ENCODE measurements at places on chromosomes 3 and 15.

DNA sequence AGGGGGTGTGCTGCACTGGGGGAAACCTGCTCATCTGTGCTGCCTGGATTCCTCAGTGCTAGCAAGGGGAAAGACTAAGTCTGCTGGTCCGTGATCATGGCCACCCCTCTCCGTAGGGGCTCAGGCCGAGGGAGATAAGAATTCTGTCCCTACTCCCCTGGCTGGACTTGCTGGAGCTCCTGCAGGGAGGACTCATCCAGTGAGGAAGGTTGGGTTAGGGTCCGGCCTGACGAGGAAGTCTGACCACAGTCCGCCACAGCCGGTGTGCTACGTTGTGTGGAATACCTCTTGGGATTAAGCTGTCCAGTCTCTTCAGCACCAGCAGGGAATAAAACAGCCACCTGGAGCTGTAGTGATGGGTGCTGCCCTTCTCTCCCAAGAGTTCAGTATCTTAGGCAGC lies 1309.1 kb upstream of the CADM2 start:
- DNase-seq: no peak

- DNase-seq: peak; percentile 34
Observed at GRCh38 chr3:140942221-140943104, 827 bp downstream of the SLC25A36 start.

GRCh38 chr3:76976996-76977395 lies 62.9 kb upstream of the ROBO2 start:
- no peak for DNase-seq

- DNase-seq: no peak
Observed at GRCh38 chr3:183583331-183584245, 28.1 kb upstream of the KLHL6 start.

DNA sequence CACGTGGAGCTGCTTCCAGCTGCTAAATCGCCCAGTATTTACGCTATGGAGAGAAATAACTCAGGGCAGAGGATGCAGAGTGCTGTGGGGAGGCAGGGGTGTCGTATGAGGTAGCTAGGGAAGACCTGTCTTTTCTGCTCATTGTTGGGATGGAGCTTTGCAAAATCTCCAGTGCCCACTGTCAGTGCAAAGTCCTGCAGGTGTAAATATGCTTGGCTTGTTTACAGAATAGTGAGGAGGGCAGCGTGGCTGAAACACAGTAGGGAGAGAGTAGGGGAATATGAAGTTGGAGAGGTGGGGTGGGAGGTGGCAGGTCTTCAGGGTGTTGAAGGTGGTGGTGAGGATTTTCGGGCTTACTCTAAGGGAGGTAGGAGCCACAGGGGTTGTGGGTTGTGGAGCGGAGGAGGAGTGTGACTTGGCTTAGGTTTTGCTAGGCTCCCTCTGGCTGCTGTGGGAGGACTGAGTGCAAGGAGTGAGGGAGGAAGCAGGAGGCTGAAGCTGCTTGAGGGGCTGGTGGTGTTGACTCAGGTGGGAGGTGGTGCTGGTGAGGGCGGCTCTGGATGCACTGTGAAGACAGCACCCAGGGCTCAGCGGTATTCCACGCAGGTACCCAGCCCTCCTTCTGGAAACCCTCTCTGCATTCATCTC lies 125.7 kb downstream of the FBLN2 start:
- DNase-seq: no peak

DNA sequence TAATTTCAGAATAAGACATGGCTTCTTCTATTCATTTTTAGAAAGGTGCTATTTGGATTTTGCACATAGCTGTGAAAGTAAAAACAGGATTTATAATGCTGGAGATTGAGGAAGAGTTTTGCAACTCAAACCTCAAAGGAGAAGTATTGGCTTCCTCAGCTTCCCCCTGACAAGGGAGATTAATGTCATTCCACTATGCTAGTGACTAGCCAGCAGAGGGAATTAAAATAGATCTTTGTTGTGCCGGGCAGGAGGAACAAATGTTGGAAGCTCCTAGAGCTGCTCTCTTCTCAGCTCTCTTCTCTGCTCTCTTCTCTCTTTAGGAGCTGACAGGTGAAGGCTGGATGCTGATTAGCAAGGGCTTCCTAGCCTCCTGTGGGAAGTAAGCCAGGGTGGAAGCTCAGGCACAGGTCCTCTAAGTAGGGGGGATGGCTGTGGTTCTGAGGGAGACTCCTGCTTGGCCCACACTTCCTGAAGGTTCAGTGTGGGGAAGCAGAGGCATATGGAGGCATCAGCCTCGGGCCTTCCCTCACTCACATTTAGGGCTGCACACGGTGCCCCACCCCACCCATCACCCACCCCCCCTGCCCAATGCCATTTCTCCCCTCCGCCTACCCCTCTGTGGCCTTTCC lies 29.6 kb downstream of the CX3CR1 start:
- DNase-seq: no peak

GRCh38 chr15:65663521-65663920 lies 41.8 kb downstream of the SLC24A1 start:
- DNase-seq: no peak

DNA sequence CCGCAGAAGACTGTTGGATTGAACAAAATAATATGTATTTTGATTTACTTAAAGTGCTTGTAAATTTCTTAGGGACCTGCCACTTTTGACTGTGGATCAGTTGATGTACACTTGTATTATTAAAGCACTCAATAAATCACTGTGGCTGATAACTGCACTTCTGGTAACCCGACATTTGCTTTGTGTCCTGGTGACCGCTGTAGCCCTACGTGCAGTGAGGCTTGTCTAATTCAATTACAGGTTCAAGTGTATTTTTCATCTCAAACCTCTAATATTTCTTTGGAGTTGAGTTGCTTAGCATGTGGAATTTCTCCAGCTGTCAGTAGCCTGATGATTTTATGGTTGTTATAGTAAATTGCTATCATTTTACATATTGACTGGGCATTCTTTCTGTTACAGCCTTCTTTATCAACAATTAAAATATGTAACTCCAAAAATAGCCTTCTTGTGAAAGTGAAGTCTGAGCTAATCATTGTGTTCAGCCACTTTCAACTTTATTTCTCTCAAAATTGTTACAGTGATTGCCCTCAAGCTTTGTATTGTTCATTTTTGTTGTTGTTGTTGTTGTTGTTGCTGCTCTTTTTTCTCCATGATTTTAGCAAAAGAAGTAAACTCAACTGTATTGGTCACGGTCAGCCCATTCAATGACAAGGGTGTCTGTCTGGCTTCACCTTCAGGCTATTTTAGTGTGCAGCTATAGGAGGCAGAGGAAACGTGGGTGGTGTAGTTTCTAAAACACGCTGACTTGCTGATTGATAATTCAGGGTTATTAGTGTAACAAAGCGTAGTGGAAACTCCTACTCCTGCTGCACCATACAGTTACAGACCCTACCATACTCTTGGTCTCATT lies 215.1 kb upstream of the UBE2E1 start:
- DNase-seq: no peak

DNA sequence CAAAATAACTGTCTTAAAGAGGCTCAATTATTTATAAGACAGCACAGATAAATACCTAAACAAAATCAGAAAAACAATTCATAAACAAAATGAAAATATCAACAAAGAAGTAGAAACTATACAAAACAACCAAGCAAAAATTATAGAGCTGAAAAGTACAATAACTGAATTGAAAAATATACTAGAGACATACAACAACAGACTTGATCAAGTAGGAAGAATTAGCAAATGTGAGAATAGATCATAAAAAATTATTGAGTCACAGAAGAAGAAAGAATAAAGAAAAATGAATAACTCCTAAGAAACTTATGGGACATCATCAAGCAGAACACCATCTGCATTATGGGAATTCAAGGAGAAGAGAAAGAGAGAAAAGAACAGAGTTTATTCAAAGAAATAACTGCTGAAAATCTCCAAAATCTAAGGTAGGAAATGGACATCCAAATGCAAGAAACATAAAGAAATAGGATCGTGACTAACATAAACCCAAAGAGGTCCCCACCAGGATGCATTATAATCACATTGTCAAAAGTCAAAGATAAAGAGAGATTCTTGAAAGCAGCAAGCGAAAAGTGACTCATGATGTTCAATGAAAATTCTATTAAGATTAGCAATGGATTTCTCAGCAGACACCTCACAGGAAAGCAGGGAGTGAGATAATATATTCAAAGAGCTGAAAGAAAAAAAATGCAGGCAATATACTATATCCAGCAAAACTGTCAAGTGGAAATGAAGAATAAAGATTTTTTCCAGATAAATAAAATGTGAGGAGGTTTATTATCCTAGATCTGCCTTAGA lies 85.9 kb downstream of the DCLK3 start:
- DNase-seq: no peak

DNA sequence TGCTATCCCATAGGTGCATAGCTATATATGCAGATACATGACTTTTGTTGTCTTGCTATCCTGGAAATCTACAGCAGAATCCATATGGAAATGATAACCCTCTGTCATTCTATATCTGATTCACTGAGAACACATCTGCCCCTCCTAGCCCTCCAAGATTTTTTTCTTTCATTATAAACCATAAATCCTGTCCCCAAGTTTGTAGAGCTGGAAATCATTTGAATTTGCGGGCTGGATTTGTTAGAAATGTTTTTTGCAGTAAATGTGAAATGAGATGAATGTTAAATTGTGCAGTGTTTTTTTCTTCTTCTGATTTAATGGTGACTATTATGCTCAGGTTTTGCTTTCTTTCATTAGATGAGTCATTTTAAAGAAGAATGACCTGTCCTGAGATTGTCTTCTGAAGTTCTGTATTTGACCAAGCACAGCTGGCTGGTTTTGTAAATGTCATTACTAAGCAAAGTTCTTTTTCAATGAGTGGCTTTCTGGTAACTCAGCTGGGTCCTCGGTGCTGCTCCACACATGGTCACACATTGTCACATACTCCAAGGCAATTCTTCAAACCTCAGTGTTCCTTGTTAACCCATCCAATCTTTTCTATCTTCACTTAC lies 25.3 kb upstream of the ABHD17C start:
- no peak for DNase-seq

DNA sequence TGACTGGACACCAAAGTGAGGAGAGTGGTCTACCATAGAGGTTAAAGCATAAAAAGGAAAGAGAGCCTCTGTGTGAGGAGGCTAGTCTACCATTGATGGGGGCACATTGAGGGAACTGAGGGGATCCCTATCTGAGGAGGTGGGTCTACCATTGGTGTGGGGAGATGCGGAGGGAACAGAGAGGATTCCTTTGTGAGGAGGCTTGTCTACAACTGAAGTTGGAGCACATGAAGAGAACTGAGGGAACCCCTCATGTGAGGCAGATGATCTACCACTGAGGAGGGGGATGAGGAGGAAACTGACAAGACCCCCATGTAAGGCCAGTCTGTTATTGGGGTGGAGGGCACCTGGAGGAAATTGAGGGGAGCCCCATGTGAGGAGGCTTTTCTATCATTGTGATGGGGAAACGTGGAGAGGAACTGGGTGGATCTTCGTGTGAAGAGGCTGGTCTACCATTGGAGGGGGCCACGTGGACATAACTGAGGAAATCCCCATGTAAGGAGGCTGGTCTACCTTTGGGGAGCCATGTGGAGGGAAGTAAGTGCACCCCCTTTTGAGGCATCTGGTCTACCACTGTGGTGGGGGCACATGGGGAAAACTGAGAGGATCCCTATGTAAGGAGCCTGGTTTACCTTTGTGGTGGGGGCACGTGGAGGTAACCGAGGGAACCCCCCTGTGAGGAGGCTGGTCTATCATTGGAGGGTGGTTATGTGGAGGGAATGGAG lies 160.1 kb downstream of the FBLN2 start:
- DNase-seq: no peak

- DNase-seq: no peak
Observed at GRCh38 chr3:64094713-64095079, 71.4 kb upstream of the PSMD6 start.

DNA sequence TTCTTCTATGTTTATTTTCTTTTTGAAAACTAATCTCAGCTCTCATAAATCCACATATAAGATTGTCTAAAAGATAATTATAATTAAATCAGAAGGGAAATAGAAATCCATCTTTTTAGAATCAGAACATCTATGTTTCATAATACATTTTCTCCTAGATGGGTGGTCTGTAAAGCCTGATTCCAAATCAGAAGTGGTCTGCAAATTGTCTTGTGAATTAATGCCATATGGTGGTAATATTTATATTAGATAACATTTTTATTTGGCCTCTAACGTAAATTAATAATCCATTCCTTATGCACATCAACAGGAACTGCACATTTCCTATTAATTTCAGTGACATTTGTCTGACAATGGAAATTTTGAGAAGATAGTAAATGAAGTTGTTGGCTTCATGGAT lies 52.8 kb upstream of the TBC1D5 start:
- DNase-seq: no peak

DNA sequence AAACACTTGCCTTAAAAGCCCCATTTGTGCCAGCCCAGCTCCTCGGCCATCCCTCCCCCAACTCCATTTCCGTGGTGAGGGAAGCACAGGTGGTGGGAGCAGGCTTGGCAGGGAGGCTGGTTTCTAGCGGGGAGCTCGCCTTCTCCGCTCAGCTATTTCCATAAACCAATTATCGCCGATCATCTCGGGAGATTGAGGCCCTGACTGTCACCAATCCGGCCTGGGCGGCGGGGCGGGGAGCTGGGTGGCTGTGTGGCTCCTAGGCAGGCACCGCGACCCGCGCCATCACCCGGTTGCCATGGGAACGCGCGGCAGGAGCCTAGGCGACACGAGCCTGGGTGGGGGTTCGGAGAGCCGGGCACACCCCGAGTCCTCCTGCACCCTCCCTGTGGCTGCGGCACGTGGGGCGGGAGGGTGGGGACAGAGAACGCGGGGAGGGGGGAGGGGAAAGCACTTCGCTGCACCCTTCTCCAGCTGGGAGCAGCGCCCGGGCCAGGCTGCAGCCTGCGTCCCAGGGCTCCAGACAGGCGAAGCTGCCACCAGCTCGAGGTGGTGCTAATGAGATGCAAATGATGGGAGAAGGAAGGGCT lies 9.3 kb downstream of the CCDC33 start:
- DNase-seq: no peak

All from activated CD8-positive, alpha-beta memory T cell treated with anti-CD3 and anti-CD28 coated beads, Interleukin-2, amount 50 U/mL, for 4 hours (primary cell).